Stimulated activated CD8-positive, alpha-beta memory T cell treated with anti-CD3 and anti-CD28 coated beads, Interleukin-15, amount 100 ng/mL, for 48 hours (primary cell): ENCODE measurements at places on chromosomes 2 and 18.

DNA sequence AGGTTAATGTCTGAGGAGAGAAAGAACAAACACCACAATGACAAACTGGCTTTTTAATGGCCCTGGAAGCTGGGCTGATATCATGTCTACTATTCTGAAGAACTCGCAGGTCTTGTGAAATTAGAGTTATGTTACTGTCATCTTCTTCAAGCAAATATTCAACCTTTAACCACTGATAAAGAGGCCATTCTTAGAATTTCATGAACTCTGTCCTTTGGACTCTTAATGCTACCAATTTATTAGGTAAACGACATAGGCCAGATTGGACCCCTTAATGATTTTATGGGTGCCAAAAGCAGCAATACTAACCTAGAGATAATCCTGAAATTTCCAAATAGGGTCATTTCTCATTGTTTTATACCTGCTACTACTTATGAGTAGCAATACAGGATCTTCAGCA lies 109.0 kb upstream of the ACVR1C start:
- DNase-seq, result no peak

GRCh38 chr2:238557936-238558335 lies 131.2 kb downstream of the ASB1 start:
- DNase-seq, result no peak

DNA sequence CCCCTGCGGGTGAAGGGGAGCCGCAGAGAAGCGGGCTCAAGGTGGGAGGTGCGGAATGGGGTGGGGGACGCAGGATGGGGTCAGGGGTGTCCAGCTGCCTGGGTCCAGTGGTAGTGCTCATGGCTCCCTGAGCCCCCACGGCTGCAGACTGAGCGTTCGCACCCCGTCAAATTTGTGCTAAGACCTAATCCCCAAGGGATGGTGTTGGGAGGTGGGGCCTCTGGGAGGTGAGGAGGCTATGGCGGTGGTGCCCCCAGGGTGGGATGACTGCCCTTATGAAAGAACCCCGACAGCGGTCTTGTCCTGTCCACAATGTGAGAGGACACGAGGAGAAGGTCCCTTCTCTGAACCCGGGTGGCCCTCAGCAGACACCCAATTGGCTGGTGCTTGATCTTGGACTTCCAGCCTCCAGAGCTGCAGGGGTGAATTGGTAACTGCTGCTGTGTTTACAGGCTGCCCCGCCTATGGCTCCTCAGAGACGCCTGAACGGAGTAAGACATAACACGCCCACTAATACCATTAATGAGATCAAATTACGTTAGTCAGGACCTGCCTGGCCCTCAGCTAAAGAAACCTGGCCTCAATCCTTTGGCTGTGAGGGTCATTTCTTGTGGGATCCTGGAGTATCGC lies 42.6 kb downstream of the PXDN start:
- DNase-seq, result no peak

DNA sequence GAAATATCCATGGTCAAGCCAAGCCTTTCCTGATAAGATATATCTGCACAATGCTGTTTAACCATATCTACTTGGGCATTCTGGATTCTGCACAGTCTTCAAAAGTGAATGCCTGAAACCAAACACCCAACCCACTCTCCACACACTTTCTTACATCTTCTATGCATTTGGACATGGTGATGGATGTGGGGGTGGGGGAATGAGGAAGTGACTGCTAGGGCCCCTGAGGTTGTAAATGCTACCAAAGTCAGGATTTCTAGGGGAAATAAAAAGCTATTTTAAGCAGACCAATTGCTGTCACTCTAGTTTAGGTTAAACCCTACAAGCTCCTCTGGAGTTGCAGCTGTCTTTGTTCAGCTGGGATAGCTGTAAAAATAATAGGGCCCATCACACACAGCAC lies 26.7 kb upstream of the TGFA start:
- DNase-seq, result no peak

- DNase-seq, result no peak
Observed at GRCh38 chr2:6445156-6445555, 420.6 kb downstream of the CMPK2 start.

GRCh38 chr2:39632876-39633275 lies 32.8 kb upstream of the TMEM178A start:
- DNase-seq, result no peak
